ENCODE measurements at places on chromosomes 3 and 15.

DNA sequence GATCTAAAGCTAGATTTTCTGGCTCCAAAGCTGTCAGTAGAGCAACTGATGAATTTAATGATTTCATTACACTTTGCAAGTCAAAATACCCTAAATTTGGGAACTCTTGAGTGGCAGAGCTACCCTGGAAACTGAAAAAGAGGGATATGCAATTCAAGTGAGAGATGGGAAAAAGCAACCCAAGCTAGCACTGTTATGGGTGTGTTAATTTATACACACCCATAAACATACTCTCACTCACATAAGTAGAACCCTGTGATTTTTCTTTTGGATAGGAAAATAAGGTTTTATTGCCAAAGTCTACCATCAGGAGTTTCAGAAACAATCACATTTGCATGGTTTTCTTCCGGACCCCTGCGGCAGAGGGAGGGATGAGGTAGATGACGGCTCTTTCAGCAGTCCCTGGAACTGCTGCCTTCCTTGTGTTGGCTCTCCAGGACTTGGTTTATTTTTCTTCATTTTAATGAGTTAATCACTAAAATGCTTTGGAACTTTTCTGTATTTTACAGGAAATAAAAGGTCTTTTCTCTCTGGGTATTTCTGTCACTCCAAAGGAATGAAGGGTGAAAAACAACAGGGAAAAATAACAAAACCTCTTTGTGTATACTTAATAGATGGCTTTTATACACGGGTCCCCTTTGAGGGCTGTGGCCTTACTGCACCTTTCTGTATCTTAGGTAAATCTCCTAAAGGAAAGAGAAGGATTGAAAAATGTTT is 63.8 kb downstream of the TTC23 start:
- DNase-seq, result no peak

GRCh38 chr15:63504979-63505841 is 817 bp downstream of the USP3 start:
- DNase-seq, result peak; percentile 72

DNA sequence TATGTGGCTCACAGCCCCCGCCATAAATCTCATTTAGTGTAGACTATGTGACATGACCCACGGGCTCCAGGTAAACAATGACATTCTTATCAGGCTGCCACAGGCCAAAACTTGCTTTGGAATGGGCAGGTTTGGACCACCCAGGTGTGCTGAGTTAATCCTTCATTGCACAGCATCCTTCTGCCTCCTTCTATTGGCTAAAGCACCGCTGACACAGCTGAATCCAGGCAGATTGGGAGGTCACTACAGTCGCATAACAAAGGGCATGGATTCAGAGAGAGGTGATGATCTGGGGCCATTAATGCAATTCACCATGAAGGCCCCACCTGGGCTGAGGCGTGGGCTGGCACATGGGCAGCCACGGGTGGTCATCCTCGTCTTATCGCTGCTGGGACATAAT is 47.8 kb upstream of the GALNT15 start:
- peak; percentile 5 for DNase-seq

DNA sequence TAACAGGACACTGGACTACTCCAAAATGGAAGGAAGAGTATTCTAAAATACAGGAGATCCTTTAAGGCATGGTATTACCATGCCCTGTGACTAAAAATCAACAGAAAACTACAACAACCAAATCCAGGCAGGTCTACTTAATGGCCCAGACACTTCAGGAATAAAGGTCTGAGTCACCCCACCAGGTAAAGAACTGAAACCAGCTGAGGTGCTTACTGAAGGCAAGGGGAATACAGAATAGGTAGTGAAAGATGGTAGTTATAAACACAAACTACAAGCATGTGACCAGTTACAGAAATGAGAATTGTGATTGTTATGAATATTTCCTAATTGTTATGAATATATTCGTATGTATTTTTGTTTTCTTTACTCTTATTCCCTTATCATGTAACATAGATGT is 13.4 kb downstream of the IFT57 start:
- DNase-seq, result no peak

GRCh38 chr15:22851513-22851912 is 13.0 kb downstream of the NIPA2 start:
- no peak for DNase-seq

GRCh38 chr15:48579945-48580671 is 65.4 kb downstream of the FBN1 start:
- no peak for DNase-seq

DNA sequence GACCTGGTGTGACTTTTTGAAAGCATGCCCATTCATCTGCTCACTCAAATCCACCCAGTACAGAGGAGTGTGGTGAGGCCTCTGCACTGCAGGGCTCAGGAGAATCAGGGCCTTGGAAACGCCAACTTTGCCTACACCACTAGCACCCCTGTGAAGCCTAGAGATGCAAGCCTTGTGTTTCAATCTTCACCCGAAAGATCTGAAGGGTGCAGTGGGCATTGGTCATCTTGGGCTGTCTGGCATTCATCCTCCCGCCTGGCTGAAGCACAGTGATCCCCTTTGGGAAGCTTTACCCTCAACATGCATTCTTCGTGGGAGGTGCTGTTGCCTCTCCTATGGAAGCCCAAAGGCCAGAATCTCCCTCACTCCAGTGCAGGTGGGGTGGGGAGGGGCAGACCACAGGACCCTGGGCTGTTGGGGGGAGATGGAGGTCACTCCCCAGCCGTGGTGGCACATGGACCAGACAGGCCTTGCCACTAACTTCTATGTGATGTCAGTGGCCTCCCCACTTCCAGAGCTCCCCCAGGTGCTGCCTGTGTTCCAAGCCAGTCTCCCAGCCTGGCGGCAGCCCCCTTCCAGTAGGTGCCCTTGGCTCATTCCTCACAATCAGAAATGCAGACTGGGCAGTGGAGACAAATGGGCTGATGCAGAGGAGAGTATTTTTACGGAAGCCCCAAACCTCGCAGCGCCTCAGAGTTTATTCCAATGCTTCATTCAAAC is 92.5 kb downstream of the ADAMTS17 start:
- DNase-seq, result no peak

GRCh38 chr3:115871735-115872134 is 248.4 kb downstream of the GAP43 start:
- no peak for DNase-seq

DNA sequence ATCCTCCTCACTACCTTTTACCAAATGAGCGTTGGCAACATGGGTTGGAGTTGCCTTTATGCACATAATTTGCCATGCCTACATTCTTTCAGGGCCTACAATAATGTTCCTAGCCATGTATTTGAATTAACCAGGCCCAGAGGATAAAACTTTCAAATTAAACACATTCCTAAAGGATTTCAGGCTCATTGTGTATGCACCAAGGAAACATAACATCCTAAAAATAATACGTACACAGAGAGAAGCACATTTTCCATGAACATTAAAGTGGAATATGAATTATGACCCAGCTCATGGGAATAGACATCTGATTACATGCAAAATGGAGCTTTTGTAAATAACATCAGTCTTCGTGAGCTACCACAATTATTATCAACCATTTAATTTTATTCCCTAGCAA is 203.3 kb downstream of the RORA start:
- no peak for DNase-seq

DNA sequence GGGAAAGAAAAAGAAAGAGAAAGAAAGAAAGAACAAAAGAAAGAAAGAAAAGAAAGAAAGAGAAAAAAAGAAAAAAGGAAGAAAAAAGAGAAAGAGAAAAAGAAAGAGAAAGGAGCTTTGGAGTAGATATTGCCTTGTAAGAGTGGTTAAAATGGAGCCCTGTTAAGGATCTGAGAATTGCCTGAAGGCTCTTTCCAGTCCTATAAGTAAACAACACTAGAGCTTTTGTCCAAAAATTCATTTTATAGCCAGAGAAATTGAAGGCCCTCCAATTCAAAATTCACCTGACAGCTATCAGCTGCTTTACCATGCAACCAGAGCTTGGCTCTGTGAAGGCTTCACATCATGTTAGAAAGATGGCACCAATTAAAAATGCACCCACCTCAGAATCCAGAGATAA is 102.1 kb upstream of the FRMD4B start:
- DNase-seq, result no peak

- DNase-seq, result peak; percentile 37
Measured at GRCh38 chr15:87764461-87765240, 491.9 kb downstream of the NTRK3 start.

GRCh38 chr15:76991741-76992645 is 2.9 kb upstream of the PSTPIP1 start:
- no peak for DNase-seq

DNA sequence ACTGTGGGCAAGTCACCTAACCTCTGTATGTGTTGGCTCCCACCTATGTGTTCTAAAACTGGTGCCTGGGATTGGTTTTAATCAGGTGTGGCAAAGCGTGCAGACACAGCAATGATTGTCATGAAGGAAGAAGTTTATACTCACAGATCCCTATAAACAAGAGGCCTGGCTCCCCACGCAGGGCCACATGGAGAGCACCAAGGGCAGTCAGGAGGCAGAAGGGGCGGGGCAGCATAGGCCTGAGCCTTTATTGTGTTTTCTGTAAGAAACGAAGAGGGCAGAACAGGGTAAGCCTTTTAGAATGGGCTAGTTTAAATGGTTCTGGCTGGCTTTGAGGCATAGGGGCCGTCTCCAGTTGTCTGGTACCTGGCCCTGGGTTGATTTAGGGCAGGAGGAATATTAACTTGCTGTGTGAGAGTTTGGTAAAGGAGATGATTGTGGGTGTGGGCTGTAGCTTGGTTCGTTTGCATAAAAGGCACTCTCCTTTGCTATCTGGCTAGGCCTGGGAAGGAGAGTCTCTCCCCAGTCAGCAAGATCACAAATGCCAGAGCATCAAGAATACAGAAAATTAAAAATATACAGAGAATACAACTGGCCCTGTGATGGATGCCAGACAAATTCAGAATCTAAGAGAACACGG is 2.2 kb upstream of the FBXW12 start:
- peak; percentile 8 for DNase-seq

DNA sequence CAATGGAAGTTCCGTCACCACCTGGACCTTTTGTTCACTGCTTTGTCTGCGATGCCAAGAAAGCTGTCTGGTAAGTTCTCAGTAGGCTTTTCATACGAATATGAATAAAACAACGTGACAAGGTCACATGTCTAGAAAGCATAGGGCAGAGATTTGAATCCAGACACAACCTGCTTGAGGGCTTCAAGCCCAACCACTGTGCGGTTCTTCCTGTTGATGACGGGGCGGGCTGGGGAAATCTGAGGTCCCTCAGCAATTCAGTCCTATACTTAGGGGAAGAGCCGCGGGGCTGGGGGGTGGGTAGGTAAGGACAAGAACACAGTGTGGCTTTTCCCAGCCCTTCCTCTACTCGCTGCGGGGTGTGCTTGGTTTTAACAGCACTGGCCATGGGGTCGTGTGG is 32.4 kb upstream of the SMAD3 start:
- DNase-seq, result peak; percentile 79

- DNase-seq, result no peak
Measured at GRCh38 chr15:95162069-95162468, 930.7 kb downstream of the MCTP2 start.

- DNase-seq, result peak; percentile 24
Measured at GRCh38 chr3:71444028-71444860, 139.3 kb downstream of the FOXP1 start.

- no peak for DNase-seq
Measured at GRCh38 chr15:99732124-99732750, 1.0 kb downstream of the LYSMD4 start.

DNA sequence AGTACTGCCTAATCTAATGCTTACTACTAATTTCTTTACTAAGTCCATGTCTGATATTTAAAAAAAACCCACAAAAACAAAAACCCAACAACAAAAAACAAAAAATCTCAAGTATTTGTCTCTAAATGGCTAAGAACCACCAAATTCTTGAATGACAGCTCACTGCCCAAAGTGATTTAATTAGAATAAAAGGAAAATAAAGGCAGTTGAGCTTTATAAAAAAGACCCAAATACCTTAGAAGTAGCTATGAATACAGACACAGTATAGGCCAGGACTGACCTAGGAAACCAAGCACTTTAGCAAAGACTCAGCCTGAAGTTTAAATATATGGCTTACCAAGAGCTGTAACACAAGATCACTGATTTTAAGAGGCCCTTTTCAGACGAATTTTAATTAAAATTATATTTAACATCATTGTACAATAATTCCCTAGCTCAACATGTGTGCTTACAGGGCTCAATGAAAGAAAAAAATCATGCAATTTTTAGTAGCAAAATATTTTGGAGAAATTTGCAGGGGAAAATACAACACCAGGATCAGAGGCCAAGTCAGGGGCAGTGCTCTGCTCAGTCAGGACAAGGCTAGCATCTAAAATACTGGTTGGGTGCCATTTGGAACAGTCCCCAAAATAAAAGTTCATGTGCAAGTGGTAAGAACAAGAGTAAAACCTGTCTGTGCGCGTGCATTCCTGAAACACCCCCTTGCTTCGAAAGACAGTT is 24.8 kb downstream of the UQCC5 start:
- no peak for DNase-seq

GRCh38 chr3:37074178-37074577 is 80.9 kb downstream of the MLH1 start:
- DNase-seq, result no peak

DNA sequence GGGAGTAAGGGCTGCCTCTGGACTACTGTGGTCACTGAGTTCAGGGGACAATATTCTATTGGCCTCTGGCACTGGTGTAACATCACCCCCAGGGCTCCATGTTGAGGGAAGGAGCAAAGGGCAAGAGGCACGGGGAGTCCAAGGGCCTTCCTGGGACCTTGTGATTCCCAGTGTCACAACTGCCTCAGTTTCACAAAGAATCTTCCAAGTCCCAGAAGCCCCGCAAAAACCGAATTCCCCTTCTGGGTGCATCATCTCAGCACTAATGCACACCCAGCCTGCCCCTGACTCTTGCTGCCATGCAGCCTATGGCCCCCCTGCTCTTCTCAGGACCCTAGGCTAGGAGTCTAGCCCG is 5.5 kb downstream of the AMOTL2 start:
- DNase-seq, result peak; percentile 8

DNA sequence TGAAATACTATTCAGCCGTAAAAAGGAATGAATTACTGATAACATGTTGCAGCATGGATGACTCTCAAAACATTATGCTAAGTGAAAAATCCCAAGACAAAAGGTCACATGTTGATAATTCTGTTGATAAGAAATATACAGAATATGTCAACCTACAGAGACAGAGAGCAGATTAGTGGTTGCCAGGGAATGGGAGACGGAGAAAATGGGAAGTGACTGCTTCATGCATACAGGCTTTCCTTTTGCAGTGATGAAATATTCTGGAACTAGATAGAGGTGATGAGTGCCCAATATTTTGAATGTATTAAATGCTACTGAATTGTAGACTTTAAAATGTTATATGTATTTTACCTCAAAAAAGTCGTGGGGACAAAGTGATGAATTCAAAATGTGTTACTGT is 56.2 kb downstream of the ABHD2 start:
- DNase-seq, result no peak

DNA sequence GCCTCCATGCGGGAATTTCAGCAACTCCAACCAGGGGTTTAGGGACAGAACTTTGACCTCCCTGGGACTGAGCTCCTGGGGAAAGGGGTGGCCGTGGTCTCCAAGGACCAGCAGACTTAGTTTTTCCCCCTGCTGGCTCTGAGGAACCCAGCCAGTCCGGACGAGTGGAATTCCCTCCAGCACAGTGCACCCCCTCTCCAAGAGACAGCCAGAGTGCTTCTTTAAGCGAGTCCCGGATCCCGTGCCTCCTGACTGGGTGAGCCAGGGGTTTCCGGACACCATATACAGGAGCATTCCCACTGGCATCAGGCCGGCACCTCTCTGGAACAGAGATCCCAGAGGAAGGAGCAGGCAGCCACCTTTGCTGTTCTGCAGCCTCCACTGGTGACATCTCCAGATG is 459.5 kb downstream of the OCA2 start:
- DNase-seq, result no peak

Measured in ELF-1 (cell line).